ENCODE measurements at places on chromosomes 5 and 9. TPM values are rescaled to one million over a fixed set of nuclear protein-coding genes. Genes with fewer than 3 reads are reported as not detected.

GRCh38 chr5:1185629-1186350 lies 15.6 kb upstream of the SLC6A19 start:
- DNase-seq: peak; percentile 68
- H3K4me3 ChIP-seq: no peak overlapping the region
- H3K27me3 ChIP-seq: no peaks in the 10 kb centered on the region
- peaks cover 50% of the 10 kb centered on the region for H3K4me1 ChIP-seq
- H3K27ac ChIP-seq: peak overlapping the region; percentile 61

DNA sequence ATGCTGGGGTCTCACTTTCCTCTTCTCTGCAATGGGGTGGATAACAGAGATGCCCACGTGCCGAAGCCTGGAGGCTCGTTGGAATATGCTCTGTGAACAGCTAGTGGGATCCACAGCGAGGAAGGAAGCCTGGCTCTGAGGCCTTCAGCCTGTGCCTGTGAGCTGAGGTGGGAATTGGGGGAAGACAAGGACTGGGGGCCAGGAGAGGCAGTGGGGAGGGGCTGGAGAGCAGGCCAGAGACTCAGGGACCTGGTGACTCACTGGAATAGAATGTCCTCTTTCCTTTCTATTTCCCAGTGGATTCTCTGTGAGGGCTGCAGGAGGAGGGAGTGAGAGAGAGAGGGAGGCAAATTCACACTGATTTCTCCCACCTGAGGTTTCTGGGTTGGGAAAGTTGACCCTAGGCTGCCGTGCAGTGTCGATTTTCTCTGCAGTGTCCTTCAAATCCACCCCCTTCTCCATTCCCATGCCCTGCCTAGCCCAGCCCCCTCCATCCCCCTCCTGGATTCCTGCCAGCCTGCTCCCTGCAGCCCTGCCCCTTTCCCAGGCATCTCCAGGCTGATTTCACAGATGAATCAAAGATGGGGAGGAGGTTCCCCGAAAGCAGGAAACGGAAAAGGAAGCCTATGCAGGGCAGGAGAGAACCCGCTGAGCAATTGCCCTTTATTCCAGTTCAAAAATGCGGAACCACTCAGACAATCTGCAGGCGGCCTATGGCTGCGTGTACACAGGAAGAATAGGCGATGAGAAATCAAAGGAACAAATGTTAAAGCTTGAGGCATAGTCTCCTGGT lies 1.4 kb upstream of the SPAAR start:
- H3K36me3 ChIP-seq: no peaks in the 10 kb centered on the region
- H3K27me3 ChIP-seq: no peaks in the 10 kb centered on the region
- H3K27ac ChIP-seq: peak overlapping the region; percentile 96
- peaks cover 49% of the 10 kb centered on the region for H3K4me1 ChIP-seq
- peak; percentile 82 for DNase-seq
- no peak overlapping the region for H3K4me3 ChIP-seq

DNA sequence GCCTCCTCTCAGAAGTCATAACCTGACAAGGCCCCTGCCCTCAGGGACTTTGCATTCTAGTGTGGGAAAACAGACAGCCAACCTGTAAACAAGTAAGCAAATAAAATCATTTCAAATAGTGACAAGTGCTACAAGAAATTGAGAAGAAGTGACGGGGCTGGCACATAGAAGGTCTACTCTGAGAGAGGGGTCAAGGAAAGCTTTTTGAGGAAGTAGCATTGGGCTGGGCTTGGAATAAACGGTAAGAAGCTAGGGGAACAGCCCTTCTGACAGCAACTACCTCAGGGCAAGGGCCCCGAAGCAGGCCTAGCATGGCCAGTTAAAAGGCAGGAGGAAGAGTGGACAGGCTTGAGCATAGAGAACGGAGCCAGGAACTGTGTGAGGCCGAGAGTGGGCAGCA lies 4.8 kb upstream of the SLC2A8 start:
- no peak overlapping the region for H3K4me3 ChIP-seq
- H3K36me3 ChIP-seq: no peaks in the 10 kb centered on the region
- no peak for DNase-seq
- H3K27me3 ChIP-seq: no peaks in the 10 kb centered on the region
- peak overlapping the region; percentile 91 for H3K27ac ChIP-seq

Gene PRLR
- polyA plus RNA-seq: 24.7 TPM

DNA sequence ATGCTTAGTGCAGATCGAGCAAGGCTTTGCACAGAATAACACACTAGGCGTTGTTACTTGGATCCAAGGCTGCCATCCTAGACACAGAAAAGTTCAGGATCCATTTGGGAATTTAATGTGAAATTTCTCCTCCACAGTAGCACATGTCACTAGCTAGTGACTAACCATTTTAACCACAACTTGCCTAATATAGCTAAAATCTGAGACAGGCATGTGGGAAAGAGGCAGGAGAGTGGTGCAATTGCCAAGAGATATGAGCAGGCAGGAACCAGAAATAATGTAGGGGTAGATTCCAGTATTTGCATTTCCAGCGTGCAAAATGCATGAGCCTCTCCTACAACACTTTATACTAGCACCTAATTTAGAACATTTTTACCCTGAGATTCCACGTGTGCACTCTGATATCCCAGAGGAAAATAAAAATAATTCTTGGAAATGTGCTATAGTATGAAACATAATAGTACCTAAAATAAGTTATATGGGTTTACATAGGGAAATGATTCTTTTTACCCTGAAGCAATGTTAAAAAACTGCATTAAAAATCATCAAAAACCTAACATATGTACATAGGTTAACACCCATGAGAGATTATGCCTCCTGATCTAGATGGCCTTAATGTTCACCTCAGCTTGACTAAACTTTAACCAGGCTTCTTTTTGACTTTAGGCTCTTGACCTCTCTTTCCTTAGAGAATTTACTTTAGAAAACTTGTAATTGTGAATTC lies 1230.6 kb upstream of the NUDT12 start:
- DNase-seq: no peak
- no peaks in the 10 kb centered on the region for H3K4me1 ChIP-seq
- H3K36me3 ChIP-seq: no peaks in the 10 kb centered on the region
- no peak overlapping the region for H3K27ac ChIP-seq
- H3K27me3 ChIP-seq: no peaks in the 10 kb centered on the region

DNA sequence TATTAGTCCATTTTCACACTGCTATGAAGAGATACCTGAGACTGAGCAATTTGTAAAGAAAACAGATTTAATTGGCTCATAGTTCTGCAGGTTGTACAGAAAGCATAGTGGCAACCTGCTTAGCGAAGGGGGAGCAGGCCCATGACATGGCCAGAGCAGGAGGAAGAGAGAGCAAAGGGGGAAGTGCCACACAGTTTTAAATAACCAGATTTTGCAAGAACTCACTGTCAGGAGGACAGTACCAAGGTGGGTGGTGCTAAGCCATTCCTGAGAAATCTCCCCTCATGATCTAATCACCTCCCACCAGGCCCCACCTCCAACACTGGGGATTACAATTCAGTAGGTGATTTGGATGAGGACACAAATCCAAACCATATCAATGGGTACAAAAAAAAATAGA lies 16.8 kb upstream of the PCSK5 start:
- no peak overlapping the region for H3K27ac ChIP-seq
- no peak for DNase-seq
- H3K27me3 ChIP-seq: no peaks in the 10 kb centered on the region
- no peak overlapping the region for H3K4me3 ChIP-seq
- no peaks in the 10 kb centered on the region for H3K36me3 ChIP-seq

DNA sequence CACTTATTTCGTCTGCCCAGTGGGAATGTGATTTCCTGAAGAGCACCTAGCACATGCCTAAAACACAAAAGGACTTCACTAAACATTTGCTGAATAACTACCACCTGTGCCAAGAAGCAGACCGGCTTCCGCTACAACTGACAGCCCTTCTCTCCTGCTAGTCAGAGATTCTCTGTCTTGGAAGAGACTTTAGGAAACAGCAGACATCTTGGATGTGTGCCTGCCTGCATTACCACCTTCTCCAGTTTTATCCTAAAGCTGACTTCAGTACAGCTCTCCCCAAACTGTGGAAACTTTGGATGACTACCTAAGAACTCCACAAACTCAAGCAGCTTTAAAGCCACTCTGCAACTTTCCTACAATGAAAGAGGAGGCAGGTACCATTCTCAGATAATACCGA lies 116.5 kb upstream of the MAN2A1 start:
- no peaks in the 10 kb centered on the region for H3K36me3 ChIP-seq
- no peak for DNase-seq
- no peak overlapping the region for H3K4me3 ChIP-seq
- peaks cover 12% of the 10 kb centered on the region for H3K27me3 ChIP-seq
- no peaks in the 10 kb centered on the region for H3K4me1 ChIP-seq

Gene BARX1
- 0.47 TPM for polyA plus RNA-seq

GRCh38 chr5:166570865-166571264 lies 1720.6 kb upstream of the WWC1 start:
- no peaks in the 10 kb centered on the region for H3K36me3 ChIP-seq
- no peaks in the 10 kb centered on the region for H3K27me3 ChIP-seq
- DNase-seq: no peak
- no peak overlapping the region for H3K4me3 ChIP-seq
- H3K27ac ChIP-seq: no peak overlapping the region

- H3K36me3 ChIP-seq: no peaks in the 10 kb centered on the region
- H3K4me3 ChIP-seq: no peak overlapping the region
- H3K27me3 ChIP-seq: no peaks in the 10 kb centered on the region
- no peaks in the 10 kb centered on the region for H3K4me1 ChIP-seq
Observed at GRCh38 chr5:181566-181965, 9.7 kb upstream of the LRRC14B start.

- peak overlapping the region; percentile 82 for H3K27ac ChIP-seq
- DNase-seq: peak; percentile 59
- H3K27me3 ChIP-seq: no peaks in the 10 kb centered on the region
- H3K36me3 ChIP-seq: no peaks in the 10 kb centered on the region
- H3K4me1 ChIP-seq: peaks cover 7% of the 10 kb centered on the region
Observed at GRCh38 chr9:87798261-87798833, 72.4 kb downstream of the CTSL start.

DNA sequence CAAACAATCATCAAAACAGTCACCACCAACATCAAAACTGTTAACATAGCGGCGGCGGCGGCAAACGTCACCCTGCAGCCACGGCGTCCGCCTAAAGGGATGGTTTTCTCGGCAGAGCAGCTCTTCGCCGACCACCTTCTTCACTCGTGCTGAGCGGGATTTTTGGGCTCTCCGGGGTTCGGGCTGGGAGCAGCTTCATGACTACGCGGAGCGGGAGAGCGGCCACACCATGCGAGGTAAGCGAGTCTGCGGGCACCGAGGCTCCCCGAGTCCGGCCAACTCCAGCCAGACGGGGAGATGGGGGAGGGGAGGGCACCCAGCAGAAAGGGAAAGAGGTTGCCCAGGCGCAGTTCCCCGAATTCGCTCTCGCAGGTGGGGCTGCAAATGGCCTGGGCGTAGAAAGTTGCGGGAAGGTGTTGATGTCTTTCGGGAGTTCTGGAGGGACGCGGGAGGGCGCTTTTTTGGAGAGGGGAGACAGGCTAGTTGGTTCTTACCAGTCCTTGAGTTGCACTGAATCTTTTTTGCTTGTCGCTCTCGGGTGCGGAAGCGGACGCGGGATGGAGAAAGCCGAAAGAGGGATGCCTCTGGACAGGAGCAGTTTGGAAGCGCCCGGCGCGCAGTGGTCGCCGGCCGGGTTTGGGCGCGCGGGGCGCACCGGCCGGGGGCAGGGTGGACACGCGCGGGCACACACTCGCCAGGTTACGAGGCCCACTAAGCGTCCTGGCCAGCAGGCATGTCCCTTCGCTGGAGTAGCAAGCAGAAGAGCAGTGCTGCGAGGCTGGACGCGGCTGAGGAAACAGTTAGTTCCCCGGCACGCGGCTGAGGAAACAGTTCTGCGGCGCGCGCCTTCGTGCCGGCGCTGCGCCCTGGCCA lies 849 bp downstream of the RORB start:
- no peaks in the 10 kb centered on the region for H3K36me3 ChIP-seq
- H3K27me3 ChIP-seq: peaks cover 80% of the 10 kb centered on the region
- DNase-seq: peak; percentile 29
- peak overlapping the region; percentile 85 for H3K4me3 ChIP-seq
- H3K27ac ChIP-seq: no peak overlapping the region

- no peaks in the 10 kb centered on the region for H3K36me3 ChIP-seq
- H3K27me3 ChIP-seq: no peaks in the 10 kb centered on the region
- H3K4me3 ChIP-seq: no peak overlapping the region
- peaks cover 22% of the 10 kb centered on the region for H3K4me1 ChIP-seq
- DNase-seq: peak; percentile 85
Observed at GRCh38 chr9:107587191-107587963, 97.8 kb upstream of the KLF4 start.

Gene SPATA31D3
- polyA plus RNA-seq: not detected

DNA sequence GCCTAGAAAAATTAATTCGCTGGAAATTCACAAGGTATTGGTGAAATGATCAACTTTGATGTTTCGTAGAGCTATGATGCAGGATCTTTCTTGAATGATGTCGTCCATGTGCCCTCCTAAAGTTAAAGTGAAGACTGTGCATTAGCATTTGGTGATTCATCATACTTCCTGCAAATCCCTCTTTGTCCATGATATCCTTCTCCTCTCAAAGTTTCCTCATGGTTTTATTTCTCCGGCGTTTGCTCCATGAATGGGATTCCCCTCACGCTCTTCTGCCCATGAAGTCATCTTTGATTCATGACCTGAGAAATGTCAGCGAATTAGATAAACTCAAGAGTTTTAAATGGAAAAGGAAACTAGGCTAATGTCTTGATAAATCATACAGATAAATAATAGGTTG lies 372.7 kb downstream of the PSAT1 start:
- no peaks in the 10 kb centered on the region for H3K27me3 ChIP-seq
- no peak overlapping the region for H3K4me3 ChIP-seq
- H3K4me1 ChIP-seq: no peaks in the 10 kb centered on the region
- H3K36me3 ChIP-seq: no peaks in the 10 kb centered on the region
- DNase-seq: no peak
- no peak overlapping the region for H3K27ac ChIP-seq

GRCh38 chr5:6194906-6195612 lies 183.3 kb downstream of the MED10 start:
- H3K4me1 ChIP-seq: peaks cover 3% of the 10 kb centered on the region
- no peak for DNase-seq
- H3K27me3 ChIP-seq: no peaks in the 10 kb centered on the region

GRCh38 chr5:151348789-151349188 lies 1.4 kb upstream of the SLC36A2 start:
- H3K27me3 ChIP-seq: peaks cover 16% of the 10 kb centered on the region
- DNase-seq: no peak
- no peak overlapping the region for H3K27ac ChIP-seq
- H3K4me1 ChIP-seq: peaks cover 3% of the 10 kb centered on the region
- H3K4me3 ChIP-seq: no peak overlapping the region

DNA sequence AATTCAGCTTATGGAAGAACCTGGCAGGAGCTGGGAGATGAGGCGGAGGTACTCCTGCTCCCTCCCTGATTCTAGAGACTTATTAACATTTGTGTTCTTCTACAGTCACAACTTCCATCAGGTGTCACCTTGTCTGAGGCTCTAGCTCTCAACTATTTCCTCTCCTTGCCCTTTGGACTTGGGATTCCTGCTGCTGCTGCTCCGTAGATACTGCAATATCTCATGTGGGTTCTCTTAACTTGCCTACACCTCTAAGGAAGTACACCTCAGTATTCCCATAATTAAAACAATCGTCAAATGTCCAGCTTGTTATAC lies 21.2 kb downstream of the ANXA1 start:
- peak; percentile 51 for DNase-seq
- H3K4me3 ChIP-seq: no peak overlapping the region

- no peaks in the 10 kb centered on the region for H3K4me1 ChIP-seq
- H3K36me3 ChIP-seq: no peaks in the 10 kb centered on the region
- peaks cover 3% of the 10 kb centered on the region for H3K27me3 ChIP-seq
- H3K27ac ChIP-seq: no peak overlapping the region
- no peak overlapping the region for H3K4me3 ChIP-seq
Observed at GRCh38 chr5:6280425-6281100, 97.8 kb downstream of the MED10 start.

Gene SPAG8
- polyA plus RNA-seq: 0.55 TPM
